ENCODE measurements at places on chromosomes 1 and 21. TPM values are rescaled to one million over a fixed set of nuclear protein-coding genes. Genes with fewer than 3 reads are reported as not detected.

DNA sequence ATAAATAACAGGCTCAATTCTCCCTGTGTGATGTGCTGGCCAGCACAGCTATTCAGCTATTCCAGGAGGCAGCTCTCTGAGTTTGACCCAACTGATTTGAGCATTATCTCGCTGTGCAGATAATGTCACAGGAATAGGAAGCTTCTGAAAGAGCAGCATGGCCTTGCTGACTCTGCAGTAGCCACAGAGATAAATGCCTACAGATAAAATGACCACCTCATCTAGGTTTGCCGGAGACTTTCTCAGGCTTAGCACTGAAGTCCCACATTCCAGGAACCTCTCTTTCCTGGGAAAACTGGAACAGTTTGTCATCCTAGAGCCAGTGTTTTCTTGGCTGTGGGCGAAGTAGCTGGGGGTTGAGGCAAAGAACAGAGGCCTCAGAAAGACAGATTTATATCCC lies 98.9 kb downstream of the MRPL39 start:
- no peak for DNase-seq
- no peak overlapping the region for H3K27ac ChIP-seq
- no peak overlapping the region for H3K4me3 ChIP-seq
- H3K27me3 ChIP-seq: no peaks in the 10 kb centered on the region
- no peaks in the 10 kb centered on the region for H3K36me3 ChIP-seq

- no peak for DNase-seq
- H3K27ac ChIP-seq: no peak overlapping the region
- H3K4me3 ChIP-seq: no peak overlapping the region
- H3K36me3 ChIP-seq: no peaks in the 10 kb centered on the region
Measured at GRCh38 chr1:3671371-3672180, 19.3 kb downstream of the TP73 start.

GRCh38 chr1:116545359-116545705 lies 25.5 kb downstream of the CD58 start:
- H3K36me3 ChIP-seq: peaks cover 18% of the 10 kb centered on the region
- H3K27ac ChIP-seq: no peak overlapping the region
- no peaks in the 10 kb centered on the region for H3K27me3 ChIP-seq
- H3K4me1 ChIP-seq: no peaks in the 10 kb centered on the region
- H3K4me3 ChIP-seq: no peak overlapping the region

DNA sequence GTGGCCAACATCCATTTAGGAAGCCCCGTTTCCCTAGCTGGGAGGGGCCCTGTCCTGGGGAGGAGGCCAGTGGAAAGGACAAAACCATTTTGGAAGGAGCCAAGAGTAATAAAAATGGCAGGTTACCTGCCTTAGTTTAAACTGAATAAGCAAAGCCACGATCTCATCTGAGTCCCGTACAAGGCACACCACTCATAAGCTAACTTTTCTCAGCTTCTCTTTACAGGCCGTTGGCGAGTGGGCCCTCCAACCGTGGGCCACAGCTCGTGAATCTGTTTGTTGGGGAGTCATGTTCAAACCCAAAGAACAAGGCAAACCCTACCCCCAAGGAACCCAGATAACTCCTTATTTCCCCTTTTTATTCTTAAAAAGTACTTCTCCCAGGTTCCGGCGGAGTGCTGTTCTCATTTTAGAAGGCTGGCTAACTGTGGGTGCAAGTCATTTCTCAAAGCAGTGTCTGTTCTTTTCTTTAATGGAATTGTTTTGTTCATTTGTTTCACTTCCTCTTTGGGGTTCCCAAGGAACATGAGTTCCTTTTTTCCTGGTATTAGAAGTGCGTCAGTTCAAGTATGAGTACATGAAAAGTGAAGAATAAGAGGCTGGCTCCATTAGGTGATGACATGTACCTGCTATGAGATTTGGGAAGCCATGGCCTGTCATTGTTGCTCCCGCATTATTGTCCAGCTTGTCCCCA lies 89.0 kb downstream of the PSMG1 start:
- H3K4me3 ChIP-seq: no peak overlapping the region
- H3K4me1 ChIP-seq: peaks cover 17% of the 10 kb centered on the region
- no peaks in the 10 kb centered on the region for H3K27me3 ChIP-seq
- DNase-seq: no peak

GRCh38 chr1:119136401-119136800 lies 4.1 kb downstream of the WARS2 start:
- no peak overlapping the region for H3K4me3 ChIP-seq
- H3K27ac ChIP-seq: peak overlapping the region; percentile 65
- peak; percentile 66 for DNase-seq
- no peaks in the 10 kb centered on the region for H3K27me3 ChIP-seq
- no peaks in the 10 kb centered on the region for H3K36me3 ChIP-seq

DNA sequence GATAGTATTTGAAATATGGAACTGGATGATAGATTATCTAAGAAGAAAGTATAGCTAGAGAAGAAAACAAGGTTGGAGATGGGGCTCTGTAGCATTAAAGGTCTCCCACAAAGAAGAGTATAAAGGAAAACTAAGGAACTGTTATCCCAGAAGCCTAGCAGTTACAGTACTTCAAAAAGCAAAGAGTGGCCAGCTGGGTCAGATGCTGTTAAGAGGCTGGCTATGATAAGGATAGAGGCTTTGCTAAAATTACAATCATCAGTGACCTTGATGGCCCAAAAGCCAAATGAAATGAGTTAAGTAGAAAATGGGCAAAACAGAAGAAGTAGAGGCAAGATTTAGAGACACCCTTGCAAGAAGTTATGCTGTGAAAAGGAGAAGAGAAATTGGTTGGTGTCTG lies 25.1 kb upstream of the ANGPTL1 start:
- no peak overlapping the region for H3K4me3 ChIP-seq
- no peak for DNase-seq
- no peaks in the 10 kb centered on the region for H3K4me1 ChIP-seq
- no peak overlapping the region for H3K27ac ChIP-seq

DNA sequence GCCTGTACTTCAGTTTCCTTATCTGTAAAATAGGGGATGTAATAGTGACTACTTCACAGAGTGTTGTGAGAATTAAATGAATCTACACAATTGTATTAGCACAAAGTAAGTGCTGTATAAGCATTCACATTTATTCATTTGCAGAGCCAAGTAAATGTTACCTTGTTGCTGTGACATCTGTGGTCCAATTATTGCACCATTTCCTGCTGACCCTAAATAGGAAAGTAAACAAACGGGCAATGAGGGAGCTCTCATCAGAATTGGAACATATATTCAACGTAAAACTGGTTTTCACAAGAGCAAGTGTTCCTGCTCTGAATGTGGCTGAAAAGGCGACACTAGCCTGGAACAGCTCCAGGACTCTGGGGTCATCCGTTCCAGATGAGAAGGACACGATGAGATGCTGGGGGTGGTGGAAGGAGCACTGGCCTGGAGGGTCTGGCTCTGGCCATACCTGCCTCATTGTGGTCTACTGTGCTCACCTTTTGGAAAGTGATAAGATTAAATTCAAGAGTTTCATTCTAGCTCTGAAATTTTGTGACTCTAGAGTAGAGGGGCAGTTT lies 34.5 kb downstream of the PROX1 start:
- H3K27ac ChIP-seq: no peak overlapping the region
- H3K27me3 ChIP-seq: no peaks in the 10 kb centered on the region
- H3K4me1 ChIP-seq: no peaks in the 10 kb centered on the region
- H3K4me3 ChIP-seq: no peak overlapping the region
- H3K36me3 ChIP-seq: no peaks in the 10 kb centered on the region

- H3K4me3 ChIP-seq: no peak overlapping the region
- H3K36me3 ChIP-seq: no peaks in the 10 kb centered on the region
- no peak overlapping the region for H3K27ac ChIP-seq
- H3K27me3 ChIP-seq: peaks cover 4% of the 10 kb centered on the region
Measured at GRCh38 chr1:157233131-157233530, 94.9 kb upstream of the ETV3 start.

GRCh38 chr1:14846688-14847087 lies 248.2 kb downstream of the KAZN start:
- no peaks in the 10 kb centered on the region for H3K27me3 ChIP-seq
- no peak overlapping the region for H3K27ac ChIP-seq
- H3K4me3 ChIP-seq: no peak overlapping the region
- H3K36me3 ChIP-seq: no peaks in the 10 kb centered on the region
- H3K4me1 ChIP-seq: peaks cover 36% of the 10 kb centered on the region

GRCh38 chr1:38671221-38671620 lies 188.4 kb downstream of the RRAGC start:
- no peak overlapping the region for H3K27ac ChIP-seq
- H3K4me1 ChIP-seq: no peaks in the 10 kb centered on the region
- H3K27me3 ChIP-seq: peaks cover 6% of the 10 kb centered on the region
- peak; percentile 2 for DNase-seq
- no peaks in the 10 kb centered on the region for H3K36me3 ChIP-seq

BTBD8 gene
- total RNA-seq: 5.1 TPM

GPR161 gene
- 9.6 TPM for total RNA-seq

XPR1 gene
- total RNA-seq: 19.6 TPM

PTGFR gene
- total RNA-seq: 3.6 TPM
